ENCODE measurements at places on chromosomes 1 and 21.

DNA sequence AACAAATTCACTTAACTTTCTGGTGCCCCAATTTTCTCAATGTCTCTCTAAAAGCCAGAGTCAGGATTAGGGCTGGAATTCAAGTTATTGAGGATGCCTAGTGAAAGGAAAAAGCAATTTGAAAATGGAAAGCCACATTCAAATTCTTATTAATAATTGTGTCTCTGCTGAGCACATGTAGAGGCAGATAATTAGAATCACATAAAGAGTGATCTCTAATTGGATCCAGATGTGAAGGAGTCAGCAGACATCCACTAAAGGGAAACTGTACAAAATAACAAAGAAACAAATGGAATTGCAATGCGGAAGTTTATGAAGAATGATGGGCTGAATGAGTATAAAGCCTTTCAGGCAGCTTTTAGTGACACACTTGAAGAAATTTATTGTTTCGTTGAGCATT is 482.6 kb downstream of the TTLL7 start:
- no peak for DNase-seq

- DNase-seq, result no peak
These were observed 1048.4 kb downstream of the NCAM2 start for GRCh38 chr21:22046576-22046975.

DNA sequence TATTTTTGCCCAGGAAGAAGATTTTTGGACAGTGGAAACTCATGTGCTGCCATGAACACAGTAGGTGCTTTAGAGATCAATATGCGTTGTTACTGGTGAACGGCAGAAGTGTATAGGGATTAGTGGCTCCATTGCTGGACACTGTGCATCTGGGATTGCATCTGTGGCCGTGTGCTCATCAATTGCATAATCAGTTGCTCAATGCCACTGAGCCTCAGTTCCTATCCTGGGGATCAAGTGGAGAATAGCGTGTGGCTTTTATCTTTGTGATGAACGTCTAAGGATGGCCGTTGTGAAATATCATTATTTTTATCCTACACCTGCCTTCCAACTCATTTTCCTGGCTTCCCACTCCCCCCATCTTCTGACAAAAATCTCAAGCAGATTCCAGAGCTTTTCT is 5.4 kb downstream of the TNN start:
- peak; percentile 72 for DNase-seq

GRCh38 chr1:176847052-176847451 is 317.5 kb downstream of the ASTN1 start:
- no peak for DNase-seq

GRCh38 chr1:21937372-21938121 is 437 bp upstream of the HSPG2 start:
- no peak for DNase-seq

GRCh38 chr1:80536461-80536860 is 1264.3 kb upstream of the ADGRL2 start:
- DNase-seq, result no peak

DNA sequence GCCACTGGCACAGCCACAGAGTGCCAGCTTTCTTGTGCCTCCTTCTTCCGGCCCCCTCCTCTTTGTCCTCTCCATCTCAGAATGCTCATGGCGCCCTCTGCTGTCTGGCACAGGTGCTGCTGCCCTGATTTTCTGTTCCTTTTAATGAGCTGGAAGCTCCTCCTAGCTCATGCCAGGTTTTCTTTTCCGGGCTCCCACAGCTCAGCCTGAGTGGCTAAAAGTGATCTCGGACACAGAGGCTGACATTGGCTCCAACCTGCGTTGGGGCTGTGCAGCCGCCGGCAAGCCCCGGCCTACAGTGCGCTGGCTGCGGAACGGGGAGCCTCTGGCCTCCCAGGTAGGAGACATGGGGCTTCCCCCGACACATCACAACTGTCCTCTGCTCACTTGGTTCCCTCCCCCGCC is 18.7 kb downstream of the CNTN2 start:
- no peak for DNase-seq

GRCh38 chr1:220697326-220697725 is 7.2 kb downstream of the C1orf115 start:
- DNase-seq, result no peak

DNA sequence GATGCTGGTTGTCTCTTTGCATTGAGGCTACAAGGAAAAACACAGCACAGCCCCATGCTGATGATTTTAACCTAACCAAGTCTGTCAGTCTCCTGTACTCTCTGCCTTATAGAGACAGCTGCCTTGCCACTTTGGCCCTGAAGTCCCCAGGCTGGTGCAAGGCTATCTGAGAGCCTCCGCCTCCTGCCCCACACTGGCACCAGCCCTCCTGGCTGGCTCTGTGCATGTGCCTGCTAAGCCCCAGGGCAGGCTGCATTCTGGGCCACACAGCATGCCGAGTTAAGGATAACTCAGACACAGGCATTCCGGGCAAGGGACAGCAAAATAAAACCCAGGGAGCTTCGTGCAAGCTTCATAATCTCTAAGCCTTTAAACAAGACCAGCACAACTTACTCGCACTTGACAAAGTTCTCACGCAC is 910 bp downstream of the RUNX1 start:
- peak; percentile 77 for DNase-seq

- no peak for DNase-seq
These were observed 103.6 kb upstream of the SNX7 start for GRCh38 chr1:98557895-98558294.

DNA sequence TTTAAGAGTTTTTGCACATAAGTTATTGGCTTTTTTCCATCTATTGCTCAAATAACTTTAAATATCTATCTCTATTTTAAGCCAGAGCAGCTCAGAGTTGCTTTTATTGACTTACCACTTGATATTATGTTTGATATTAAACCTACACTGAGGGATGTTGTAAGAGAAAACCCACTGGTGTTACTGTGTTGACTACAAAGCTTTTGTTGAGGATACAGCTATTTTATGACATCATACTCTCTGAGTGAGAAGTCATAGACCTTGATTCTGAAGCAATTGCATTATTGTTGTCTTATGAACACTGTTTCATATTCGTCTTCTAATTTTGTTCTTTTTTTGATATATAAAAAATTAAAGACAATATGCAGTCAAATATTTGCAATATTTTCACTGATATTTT is 560.4 kb downstream of the PTBP2 start:
- no peak for DNase-seq

DNA sequence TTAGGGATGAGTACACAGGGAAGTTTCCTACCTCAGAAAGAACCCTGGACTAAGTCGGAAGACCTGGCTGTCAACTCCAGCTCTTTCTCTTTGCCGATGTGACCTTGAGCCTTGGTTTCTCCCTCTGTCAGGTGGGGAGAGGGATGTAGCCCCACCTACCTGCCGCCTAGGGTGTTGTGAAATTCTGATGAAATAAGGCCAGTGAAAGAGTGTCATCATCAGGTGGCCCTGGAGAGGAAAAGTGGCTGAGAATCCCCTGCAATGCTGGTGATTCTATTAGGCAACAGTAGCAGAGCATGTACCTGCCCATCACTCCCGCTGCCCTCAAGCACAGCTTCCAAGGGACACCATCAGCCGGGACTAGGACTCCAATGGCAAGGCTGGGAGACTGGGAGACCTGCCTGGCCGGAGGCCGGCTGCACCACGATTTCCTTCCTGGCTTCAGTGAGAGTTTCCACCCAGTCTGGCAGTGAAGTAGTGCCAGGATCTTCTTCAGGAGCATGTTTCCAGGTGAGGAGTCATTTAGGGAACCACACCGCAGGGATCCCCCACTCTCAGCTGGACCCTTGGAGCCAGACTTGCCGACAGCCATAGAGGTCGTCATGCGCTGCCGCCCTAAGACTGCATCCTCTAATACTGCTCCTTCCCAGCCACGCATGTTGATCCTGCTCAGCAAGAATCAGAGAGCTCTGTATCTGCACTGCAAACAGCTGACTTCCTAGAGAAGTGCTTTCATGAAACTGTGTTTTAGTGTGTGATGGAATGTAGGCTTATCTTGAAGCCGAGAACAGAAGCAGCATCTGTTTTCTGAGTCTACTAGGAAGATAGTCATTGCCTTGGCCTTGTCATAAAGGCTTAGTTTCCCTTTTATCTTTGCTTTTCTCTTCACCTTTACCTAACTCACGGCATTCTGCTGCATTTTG is 88.0 kb upstream of the F3 start:
- no peak for DNase-seq

- no peak for DNase-seq
These were observed 10.1 kb upstream of the GORAB start for GRCh38 chr1:170521818-170522217.

- no peak for DNase-seq
These were observed 87.9 kb upstream of the LYST start for GRCh38 chr1:235954306-235955283.

DNA sequence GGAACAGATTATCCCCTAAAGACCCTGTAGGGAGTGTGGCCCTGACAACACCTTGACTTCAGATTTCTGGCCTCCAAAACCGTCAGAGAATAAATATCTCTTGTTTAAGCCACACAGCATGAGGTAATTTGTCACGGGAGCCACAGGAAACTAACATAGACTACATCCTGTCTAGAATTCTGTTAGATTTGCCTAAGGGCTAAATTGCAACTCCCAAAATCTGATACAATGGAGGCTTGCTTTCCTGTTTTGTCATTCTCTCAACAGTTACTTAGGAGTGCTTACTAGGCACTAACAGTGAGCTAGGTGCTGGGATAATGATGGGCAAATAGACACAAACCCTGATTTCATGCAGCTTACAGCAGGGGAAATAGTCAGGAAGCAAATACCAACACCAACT is 141.6 kb downstream of the MIS18A start:
- no peak for DNase-seq

DNA sequence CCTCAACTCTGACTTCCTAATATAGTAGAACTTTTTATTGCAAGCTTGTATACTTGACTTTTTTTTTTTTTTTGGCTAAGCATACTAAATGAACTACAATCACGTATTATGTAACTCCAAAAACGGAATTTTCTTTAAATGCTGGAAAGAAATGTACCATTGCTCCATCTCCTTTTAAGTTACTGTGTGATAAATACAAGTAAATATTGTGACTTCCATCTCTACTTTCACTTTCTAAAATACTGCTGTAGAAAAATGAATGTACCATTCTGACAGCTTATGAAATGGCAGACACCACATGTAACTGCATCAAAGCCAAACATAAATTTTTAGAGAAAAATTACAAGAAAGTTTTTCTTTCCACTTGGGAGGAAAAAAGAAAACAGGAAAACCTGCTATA is 54.7 kb downstream of the ASH1L start:
- no peak for DNase-seq

DNA sequence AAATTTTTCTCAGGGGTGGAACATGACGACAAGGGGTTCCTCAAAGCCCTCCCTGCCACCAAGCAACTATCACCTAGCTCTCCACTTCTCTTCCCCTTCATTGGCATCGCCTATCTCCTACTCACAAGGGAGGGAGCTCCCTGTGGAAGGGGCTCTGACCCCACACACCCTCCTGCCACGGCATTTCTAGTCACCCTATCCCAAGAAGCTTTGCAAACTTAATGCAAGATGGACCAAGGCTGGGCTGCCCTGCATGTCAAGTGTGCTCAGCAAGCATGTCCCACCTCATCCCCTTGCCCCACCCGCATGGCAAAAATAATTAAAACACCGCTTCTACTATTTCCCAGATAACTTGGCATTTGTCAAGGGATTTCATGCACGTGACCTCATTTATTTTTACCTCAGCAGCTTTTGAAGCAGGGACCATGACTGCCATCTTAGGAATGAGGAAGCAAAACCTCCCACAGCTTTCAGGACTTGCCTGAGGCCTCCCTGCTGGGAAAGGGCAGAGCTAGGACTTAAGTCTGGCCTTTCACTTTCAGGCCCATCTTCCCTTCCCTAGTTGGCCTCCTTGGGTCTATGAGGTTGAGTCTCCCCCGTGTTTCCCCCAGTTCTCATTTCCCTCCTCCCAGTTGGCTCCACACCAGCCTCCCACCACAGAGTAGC is 161.3 kb downstream of the TSEN15 start:
- DNase-seq, result peak; percentile 62

DNA sequence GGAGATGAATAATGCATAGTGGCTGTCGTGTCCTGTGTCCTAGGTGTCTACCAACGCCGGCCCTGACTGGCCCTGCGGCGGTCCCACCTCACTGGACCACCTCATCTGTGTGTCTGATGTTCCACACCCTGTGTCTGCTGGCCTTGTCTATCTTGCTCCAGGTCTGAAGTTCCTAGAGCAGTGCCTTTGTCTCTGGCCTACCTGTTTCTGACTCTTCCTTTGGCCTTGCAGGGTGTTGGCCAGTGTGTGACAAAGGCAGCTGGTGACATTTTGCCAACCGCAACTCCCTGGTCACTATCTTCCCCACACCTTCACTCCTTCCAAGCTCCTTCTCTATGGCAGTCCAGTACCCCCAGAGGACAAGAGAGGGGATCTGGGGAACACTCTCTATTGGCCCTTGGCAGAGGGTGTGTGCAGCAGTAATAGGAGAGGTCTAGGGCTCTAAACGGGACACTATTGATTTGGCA is 1.4 kb upstream of the AHDC1 start:
- no peak for DNase-seq

DNA sequence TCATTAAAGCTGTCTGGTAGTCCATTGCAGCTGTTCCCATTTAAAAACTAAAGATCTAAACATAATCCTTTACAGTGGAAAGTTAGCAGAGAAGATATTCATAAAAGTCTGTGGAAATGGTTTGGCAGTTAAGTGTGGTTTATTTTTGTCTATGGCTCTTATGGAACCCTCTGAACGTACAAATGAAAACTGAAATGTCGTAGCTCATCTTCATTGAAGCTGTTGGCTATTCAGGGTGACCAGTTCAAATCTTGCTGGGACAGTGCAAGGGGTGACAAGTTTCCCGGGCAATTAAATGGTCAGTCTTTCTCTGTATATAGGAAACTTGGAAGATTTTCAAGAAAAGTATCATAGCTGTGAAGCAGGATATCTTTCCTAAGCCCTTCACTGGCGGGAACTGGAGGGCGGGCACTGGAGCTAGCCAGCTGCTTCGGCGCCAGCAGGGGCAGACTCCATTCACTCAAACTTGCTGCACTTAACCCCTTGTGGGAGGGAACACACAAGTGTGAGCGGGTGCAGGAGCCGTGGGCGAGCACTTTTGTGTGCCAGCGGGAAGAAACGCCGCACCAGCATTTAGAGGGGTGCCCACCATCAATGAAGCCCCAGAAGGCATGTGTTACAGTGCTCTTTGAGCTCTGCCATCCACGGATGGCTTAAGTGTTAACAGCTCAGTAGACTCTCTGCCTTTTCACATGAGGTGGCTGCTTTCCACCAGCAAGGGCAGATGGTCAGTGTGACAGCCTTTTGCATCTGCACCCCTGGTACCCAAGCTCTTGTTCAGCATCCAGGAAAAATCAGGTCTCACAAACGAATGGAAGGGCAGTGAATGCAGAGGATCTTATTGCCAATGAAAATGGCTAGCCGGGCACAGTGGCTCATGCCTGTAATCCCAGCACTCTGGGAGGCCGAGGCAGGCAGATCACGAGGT is 232.1 kb upstream of the KAZN start:
- DNase-seq, result no peak

- no peak for DNase-seq
These were observed 22.5 kb downstream of the KIF26B start for GRCh38 chr1:245177071-245177900.

- DNase-seq, result no peak
These were observed 11.4 kb upstream of the RNF187 start for GRCh38 chr1:228475812-228476211.

- DNase-seq, result no peak
These were observed 10.1 kb upstream of the SLAMF9 start for GRCh38 chr1:159964144-159964543.

Data from esophagus muscularis mucosa (tissue), 4 donors.